Left forelimb (tissue), 1 donor: ENCODE measurements at places on chromosomes 12 and 14.
A peak's percentile ranks its signal among the peaks of the same experiment; 100 is the strongest.

DNA sequence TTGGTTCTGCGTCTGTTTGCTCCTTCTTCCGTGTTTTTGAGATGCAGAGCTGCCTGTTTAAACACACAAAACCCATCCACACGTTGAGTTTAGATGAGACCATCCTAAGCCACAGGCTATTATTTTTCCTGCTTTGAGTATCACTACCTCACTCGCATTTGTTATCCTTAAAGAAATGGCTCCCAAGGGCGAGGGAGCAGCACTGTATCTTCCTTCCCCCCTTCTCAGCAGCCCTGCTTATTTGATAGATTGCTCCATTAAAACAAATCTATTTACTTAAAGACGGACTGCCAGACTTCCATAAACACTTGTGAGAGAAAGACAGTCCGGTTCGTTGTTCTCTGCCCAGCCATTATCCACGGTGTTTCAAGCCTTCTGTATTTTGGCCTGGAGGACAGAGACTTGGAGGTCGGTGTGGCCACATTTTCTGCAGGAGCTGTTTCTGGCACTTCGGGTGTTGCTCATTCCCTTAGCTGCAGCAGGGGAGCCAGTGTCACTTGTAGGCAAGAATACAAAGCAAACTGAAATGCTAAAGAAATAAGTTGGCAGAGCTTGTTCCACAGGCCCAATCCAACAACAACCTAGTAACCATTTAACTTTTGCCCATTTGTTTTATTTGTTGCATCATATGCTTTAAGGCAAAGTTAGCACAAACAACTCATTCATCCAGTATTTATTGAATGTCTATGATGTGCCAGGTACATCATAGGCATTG, 275.4 kb downstream of the TTC6 start:
- no peak for DNase-seq

DNA sequence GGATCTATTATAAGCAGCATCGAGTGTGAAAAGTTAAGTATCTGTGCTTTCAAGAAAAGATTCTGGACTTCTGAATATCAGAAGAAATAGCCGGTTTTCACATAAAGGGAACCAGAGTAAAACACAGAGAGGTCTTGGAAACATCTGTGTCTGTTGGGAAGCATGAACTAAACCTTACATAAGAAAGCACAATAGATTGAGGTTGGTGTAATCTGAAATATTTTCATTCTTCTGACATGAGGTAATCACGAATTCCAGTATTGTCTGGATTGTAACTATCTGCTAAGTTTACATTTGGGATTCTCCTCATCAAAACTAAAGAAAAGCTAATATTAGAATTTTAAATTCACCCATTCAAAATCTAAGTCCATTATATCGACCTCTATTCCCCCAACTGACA, 161.3 kb downstream of the CPNE8 start:
- DNase-seq = no peak

DNA sequence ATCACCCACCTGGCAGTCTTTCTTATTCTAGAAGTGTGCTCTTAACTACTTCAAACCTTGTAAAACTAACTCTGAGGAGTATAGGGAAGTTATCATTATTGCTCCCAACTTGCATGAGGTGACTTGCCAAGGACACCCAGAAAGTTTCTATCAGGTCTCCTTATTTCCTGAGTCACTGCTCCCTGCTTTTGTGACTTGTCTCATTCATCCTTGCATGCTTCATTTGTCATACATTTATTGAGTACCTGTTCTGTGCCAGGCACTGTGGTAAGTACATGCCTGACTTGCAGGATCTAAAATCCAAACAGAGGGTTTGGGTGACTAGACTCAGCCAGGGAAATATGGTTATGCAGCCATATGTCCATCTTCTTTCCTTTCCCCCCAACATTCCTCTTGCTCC, 25.5 kb downstream of the CFAP251 start:
- no peak for DNase-seq

DNA sequence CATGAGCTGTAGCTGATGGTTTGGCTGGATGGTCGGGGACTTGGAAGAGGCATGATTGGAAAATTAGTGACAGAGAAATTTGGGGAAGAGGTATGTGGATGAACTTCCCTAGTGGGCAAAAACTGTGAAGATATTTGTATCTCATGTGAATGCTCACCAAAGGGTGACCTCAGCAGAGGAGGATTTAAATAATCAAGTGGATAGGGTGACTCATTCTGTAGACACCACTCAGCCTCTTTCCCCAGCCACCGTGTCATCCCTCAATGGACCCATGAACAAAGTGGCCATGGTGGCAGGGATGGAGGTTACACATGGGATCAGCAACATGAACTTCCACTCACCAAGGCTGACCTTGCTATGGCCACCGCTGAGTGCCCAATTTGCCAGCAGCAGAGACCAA, 60.8 kb upstream of the KRAS start:
- no peak for DNase-seq

DNA sequence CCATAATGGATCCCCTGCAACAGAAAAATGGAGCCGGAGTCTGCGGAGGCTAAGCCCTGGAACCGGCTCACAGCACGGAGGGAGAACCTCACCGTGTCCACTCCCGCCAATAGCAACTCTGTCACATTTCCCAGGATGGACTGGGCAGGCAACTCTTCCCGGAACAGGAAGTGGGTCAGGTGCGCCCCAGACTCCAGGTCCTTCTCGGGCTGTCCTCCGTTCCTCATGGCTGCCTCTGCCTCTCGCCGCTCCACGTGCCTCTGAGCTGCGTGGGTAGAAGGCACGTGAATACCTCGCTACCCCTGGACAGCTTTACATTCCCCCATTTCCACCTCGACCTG, 2.2 kb downstream of the CYP27B1 start:
- DNase-seq = no peak

DNA sequence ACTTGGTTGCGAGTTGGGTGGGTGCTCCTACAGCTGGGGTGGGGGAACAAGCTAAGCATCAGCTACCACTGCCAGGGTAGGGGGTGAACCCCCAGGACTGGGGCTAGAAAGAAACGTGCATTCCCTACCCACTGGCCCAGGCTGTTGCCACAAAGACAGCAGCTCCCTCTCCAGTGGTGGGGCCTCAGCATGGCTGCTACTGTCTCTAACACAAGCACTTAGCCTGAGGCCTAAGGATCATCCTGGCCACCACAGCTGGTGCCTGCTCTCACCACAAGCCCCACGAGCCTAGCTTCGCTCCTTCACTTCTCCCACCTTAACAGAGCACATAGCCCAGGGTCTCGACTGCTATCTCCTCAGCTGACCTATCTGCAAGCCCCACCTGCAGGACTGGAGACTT, 18.9 kb downstream of the SLC25A21 start:
- DNase-seq = no peak

- DNase-seq = no peak
Measured at GRCh38 chr12:53118751-53119300, 15.5 kb downstream of the SOAT2 start.

DNA sequence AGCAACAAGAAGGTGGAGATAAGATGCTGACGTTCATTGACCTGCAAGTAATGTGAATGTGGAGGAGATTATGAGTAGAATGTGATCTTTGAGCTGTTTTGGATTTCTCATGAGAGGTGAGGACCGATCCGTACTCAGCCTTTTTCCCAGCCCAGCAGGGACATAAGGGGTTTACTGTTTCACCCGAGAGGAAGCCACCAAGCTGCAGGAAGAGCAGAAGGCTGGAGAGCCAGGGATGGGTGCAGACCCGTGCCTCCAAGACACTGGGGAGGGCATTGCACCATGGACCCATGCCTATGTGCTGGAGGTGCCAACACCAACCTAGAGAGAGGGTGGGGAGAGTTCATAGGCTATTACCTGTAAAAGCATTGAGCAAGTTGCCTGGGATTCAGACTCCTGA, 206.0 kb upstream of the DIO3 start:
- DNase-seq = peak; percentile 14

DNA sequence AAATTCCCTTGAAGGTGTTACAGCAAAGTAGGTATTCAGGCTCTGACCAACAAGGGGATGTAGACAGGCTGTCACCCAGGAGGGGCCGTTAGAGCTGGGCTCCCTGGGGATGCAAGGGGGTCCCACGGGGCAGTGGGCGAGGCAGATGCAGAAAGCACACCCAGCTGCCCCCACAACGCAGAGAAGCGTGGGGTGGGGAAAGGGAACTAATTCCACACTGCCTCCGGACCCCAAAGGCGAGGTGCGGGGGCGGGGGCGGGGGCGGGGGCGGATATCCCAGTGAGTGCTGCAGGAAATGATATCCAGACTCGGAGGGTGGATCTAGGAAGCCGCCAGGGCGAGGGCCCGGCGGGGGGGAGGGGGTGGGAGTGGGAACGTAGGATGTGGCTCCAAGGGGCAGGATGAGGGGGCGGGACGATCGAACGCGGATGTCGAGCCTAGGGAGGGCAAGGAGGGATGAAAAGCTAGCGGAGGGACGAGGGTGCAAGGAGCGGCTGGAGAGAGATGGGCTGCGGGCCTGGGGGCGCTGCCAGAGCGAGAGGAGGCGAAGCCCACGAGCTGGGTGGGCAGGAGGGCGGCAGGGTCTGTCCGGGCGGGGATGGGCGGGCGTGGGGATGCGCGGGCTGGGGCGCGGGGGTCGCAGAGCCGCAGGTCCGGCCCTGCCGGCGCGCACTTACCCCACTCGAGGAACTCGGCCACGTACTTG, 874 bp downstream of the CDC42BPB start:
- DNase-seq = peak; percentile 82

DNA sequence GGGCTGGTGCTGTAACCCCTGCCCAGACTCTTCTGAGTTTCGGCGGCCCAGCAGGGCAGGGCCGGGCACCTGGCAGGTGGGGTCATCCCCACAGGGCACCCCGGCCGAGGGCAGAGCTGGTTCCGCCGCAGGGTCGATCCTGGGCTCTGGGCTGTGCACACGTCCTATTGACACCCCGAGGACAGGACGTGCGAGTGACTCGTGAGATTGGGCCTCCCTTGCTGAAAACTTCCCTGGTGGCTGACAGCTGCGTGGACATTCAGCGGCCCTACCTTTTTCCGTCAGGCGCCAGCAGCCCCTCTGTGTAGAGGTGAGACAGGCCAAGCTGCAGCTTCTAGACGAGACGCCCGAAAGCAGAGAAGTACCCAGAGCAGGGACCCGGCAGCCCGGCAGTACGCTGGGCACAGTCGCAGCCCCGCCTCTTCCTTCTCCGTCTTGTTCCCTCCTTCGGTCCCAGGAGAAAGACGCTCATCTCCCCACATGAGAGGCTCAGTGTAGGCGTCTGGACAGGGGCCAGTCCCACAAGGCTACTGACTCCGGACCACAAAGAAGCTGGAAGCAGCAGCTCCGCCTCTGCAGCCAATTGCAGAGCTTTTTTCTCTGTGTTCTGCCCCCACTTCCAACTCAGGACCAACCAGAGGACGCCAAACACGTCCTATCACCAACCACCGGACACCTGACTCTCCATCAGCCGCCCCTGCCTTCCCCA, at the start of gene LRCOL1:
Gene LRCOL1, minus strand, starts transcription at position 532 of the 709 bp plus-strand sequence. CDS start 4,331 bp downstream, outside the sequence.
- peak; percentile 64 for DNase-seq
